ENCODE measurements at places on chromosomes 5 and 9.
A peak's percentile ranks its signal among the peaks of the same experiment; 100 is the strongest.

GRCh38 chr9:125674981-125675973, 31.7 kb downstream of the MAPKAP1 start:
- no peak overlapping the region for H3K4me3 ChIP-seq
- no peaks in the 10 kb centered on the region for H3K4me1 ChIP-seq
- H3K36me3 ChIP-seq: no peaks in the 10 kb centered on the region
- H3K27ac ChIP-seq: no peak overlapping the region

DNA sequence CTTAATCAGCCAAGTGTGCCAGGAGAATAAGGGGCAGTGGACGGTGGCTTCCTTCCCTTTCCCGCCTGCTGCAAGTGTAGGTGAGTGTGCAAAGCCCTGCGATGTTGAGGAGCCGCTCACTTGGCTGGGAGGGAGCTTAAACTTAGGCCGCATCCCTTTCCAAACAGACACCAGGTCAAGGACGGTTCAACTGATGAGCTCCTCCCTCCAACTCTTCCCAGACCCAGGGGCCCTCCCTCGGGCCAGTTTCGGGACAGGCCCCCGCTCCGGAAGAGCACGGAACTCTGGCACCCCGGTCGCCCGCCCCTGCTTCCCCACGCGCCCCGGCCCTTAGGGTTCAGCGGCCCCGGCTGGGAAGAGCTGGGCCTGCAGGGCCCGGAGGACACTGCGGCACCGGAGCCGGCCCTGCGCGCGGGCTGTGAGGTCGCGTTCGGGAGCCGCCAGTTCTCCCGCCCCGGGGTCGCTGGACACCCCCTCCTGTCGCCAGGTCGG, 481 bp downstream of the MRPL36 start:
- DNase-seq: no peak
- H3K27ac ChIP-seq: no peak overlapping the region
- H3K4me3 ChIP-seq: peak overlapping the region; percentile 90
- H3K36me3 ChIP-seq: peaks cover 33% of the 10 kb centered on the region

DNA sequence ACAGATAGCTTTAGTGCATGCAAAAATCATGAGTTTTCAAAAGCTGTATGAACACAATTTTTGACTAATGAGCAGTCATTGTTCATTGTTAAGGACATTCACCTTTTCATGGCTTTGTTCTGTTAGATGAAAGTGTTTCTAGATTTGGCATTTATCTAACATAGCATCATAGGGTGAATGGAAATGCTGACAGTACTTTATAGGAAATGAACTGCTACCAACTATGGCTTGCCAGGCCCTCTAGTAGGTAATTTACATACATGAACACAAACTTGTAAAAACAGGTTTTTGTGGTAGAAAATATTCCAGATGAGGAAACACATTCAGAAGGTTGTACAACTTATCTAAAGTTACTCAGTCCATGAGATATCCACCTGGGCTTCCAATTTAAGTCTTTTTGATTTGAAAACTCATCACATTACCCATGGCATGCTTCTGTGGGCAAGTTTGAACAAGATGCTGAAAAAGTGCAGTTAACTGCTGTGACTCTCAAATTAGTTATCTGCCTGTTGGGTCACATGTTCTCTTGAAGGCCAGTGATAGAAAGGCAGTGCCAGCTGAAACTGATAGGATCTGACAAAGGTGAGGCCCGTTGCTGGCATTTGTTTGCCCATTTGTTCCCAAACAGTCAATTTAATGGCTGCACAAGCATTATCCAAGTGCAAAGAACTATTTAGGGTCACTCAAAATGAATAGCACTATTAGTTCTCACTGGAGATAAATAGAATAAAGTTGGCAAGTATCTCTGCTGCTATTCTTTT, 399.1 kb downstream of the MAN2A1 start:
- H3K36me3 ChIP-seq: no peaks in the 10 kb centered on the region
- no peak overlapping the region for H3K27ac ChIP-seq
- no peaks in the 10 kb centered on the region for H3K27me3 ChIP-seq

DNA sequence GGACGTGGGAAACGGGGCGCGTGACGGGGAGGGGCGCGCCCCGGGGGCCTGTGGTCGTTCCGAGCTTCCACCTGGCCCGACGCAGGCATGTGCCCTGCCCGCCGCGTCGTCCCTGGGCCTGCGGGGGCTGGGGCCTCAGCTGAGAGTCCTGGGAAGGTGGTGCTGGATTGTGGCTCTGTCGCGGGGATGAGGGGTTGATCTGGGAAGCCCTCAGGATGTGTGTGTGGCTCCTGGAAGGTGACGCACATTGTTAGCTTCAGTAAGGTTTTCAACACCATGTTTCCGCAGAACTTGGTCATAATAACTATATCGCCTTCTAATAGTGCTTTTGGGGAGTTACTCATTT, 589.1 kb downstream of the MTRR start:
- no peak for DNase-seq
- peaks cover 2% of the 10 kb centered on the region for H3K36me3 ChIP-seq
- no peaks in the 10 kb centered on the region for H3K4me1 ChIP-seq
- H3K4me3 ChIP-seq: peak overlapping the region; percentile 64
- no peak overlapping the region for H3K27ac ChIP-seq

DNA sequence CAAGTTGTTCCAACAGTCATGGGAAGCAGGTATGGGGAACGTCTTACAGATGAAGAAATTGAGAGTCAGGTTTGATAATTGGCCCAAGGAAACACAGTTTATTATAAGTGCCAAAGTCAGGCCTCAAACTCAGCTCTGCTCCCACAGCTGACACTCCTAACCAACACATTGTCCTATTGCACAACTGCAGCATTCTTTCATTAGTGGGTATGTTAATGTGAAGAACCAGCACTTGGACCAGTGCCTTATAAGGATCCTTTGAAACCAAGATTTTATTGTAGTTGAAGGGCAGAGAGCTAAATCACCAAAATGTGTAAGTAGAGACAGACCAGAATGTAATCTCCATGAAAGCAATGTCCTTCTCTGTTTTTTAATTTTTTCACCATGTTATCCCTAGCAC, 56.1 kb downstream of the GRIA1 start:
- no peaks in the 10 kb centered on the region for H3K4me1 ChIP-seq
- no peaks in the 10 kb centered on the region for H3K27me3 ChIP-seq
- DNase-seq: no peak
- no peaks in the 10 kb centered on the region for H3K36me3 ChIP-seq

DNA sequence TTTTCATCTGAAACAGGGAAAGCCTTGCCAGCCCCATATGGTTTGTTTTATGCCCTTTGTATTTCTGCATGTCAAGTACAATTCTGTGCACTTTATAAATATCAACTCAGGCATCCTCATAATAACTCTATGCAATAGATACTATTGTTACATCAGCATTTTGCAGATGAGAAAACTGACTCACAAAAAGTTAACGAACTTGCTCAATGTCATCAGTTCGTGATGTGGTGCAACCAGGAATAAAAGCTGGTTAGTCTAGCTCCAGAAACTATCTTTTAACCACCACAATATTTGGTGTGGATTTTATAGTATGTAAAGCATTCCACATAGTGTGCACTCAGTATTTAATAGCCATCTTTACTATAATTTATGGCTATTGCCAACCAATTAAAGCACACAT, 134.9 kb downstream of the MRPS30 start:
- no peaks in the 10 kb centered on the region for H3K27me3 ChIP-seq
- no peaks in the 10 kb centered on the region for H3K36me3 ChIP-seq
- H3K27ac ChIP-seq: no peak overlapping the region
- no peak overlapping the region for H3K4me3 ChIP-seq

DNA sequence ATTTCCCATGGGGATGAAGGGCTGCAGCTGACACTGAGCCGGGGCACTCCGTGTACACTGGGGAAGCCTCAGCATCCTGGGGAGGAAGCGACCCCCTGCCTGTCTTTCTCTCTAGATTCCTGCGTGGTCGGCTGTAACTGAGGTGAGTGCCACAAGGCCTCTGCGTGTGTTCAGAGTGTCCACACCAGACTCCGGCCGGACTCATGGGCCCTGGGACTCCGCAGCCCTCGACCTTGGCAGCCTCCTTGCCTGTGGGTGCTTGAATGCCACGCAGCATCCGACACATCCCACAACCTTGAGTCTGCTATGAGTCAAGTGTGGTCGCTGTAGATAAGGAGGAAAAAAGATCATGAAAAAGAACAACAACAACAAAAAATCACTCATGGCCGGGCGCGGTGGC, 23.4 kb downstream of the PAEP start:
- H3K27ac ChIP-seq: no peak overlapping the region
- no peaks in the 10 kb centered on the region for H3K4me1 ChIP-seq

DNA sequence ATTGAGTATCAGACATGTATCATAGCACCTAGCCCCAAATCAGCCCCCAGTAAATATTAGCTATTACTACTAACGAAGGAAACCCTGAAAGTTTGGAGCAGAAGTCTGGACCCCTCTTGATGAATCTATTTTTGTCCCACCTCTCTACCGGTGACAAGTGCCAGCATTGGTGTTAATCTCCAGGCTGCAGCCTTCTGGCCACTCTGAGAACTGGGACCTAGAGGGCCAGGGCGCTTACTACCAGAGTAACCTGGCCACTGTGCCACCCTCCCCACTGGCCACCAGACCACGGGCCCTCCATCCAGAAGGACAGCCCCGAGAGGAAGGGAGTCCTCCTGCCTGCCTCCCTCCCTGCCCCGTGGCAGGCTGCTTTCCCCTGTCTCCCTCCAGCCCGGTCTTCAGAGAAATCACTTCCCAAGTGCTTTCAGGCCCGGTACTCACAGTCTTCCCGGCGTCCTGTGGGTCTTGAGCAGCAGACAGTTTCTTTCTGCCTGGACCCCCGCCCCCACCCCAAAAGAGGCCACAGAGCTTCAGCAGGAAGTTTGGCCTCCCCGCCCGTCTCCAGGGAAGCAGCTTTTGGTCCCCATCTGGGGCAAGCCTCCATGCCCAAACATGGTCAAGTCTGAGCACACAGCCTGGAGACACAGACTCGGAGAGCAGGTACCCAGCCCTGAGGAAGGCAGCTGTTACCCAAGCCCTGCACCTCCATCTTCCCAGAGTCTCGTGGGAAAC, at the start of gene KCNMB1:
TSS of gene KCNMB1 (minus strand) at position 550 of the 732 bp plus-strand sequence. CDS start 3,920 bp downstream, outside the sequence.
- no peak within 1 kb of the TSS for H3K4me3 ChIP-seq
- no peaks in the 10 kb centered on the region for H3K27me3 ChIP-seq
- DNase-seq: no peak
